Fibroblast of skin of left biceps (primary cell): ENCODE measurements at places on chromosomes 6 and 20.

- no peak for DNase-seq
Observed at GRCh38 chr20:48901326-48901725, 20.2 kb upstream of the ARFGEF2 start.

DNA sequence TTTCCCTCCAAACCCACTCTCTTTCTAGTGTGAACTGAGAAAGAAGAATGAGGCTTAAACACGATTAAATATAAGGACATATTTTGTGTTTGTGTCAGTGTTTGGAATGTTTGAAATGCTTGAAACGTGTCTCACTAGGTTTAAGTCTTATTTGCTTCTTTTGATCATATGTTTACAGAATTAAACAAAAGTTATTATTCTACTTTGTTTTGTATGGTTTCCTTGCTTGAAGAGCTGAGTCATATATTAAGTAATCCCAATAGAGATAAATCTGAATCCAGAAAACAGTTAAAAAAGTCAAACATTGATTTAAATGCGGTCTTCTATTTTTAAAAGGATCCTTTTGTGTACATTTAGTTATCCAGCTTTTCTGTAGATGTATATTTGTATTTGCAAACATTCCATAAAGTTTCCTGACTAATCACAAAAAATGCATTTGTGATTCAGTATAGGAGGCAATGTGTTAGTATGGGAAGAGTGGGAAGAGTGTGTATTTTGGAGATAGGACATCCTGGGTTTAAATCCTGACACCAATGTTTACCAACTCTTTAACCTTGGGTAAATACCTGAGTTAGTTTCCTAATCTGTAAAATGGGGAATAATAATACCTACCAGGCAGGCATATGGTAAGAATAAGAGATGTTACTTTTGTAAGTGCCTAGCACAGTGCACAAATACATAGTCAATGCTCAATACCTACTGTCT is 72.9 kb downstream of the TSBP1 start:
- DNase-seq, result no peak

- DNase-seq, result no peak
Observed at GRCh38 chr20:53716395-53716794, 122.8 kb upstream of the ZNF217 start.

DNA sequence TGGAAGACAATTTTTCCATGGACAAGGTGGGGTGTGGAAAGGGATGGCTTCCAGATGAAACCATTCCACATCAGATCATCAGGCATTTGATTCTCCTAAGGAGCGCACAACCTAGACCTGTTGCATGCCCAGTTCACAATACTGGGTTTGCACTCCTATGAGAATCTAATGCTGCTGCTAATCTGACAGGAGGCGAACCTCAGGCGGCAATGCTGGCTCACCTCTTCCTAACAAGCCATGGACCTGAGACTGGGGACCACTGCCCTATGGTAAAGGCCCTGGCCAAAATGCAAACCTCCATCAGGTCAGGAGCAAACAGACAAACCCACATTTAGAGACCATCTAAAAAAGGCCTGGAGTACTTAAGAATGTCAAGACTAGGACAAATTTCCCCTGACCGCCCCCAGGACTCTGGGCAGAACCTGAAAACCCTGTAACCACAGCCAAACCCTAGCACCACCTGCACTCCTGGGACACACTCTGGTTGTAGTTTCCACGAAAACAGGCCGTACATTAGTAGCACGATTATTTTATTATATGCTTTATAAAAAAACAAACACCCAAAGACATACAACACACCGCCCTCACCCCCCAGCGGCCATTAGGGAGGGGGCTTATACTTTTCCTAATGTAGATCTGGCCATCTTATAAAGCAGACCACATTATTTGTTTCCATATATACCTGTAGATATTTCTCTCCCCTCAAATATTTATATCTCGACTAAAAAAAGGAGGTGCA is 27.3 kb downstream of the SNX5 start:
- no peak for DNase-seq

DNA sequence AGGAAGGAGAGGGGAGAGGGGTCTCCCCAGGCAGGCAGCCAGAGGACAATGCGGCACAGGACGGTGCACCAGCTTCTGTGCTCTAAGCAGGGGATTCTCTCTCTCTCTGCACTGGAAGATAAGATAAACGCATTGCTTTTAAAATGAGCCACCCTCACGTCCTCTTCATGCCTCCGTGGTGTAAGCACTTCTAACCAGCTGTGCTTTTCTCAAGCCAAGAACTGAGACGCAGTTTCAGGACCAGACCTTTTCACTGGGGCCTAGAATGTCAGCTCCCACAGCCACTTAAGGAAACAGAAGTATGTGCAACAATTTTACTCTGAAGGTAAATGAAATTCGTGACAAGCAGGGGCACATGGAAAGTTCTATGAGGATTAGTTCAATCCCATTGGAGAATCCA is 82.4 kb downstream of the PSMB1 start:
- no peak for DNase-seq

GRCh38 chr6:44041461-44042260 is 85.6 kb downstream of the MRPL14 start:
- DNase-seq, result peak; percentile 98

DNA sequence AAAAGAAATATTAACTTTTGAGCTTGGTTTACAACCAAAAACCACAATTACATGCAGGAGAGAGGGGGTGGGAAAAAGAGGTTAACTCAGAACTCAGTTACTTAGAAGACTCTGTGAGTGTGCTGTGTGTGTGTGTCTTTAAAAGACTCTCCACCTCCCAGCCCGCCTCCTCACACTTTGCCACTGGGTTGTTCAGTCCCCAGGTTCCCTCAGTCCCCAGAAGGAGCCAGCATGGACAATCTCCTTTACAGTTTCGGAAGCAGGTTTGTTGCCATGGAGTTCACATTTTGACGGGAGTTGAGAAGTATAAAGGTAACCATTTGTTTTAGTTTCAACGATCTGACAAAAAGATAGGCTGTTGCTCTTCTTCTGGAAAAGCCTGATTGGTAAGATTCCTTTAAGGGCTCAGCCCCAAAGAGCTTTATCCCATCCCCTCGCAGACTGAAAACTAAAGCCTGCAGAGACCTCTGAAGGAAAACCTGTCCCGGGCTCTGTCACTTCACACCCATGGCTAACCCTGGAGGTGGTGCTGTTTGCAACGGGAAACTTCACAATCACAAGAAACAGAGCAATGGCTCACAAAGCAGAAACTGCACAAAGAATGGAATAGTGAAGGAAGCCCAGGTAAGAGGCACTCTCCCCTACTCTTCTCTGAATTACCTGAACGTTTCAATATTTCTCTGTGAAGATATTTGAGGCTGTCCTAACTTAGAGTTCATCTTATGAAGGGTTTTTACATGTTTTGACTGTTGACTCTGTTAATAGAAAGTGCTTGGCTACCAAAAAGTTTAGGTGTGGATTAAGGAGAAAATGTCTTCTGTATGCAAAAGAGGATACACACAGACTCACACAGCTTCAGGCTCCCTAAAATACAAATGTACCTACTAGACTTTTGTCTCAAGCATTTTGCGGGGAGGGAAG is at the start of gene SPTLC3:
TSS of gene SPTLC3 (plus strand) at position 212 of the 921 bp plus-strand sequence. CDS start at position 508, 296 bp downstream.
- DNase-seq, result no peak

- DNase-seq, result no peak
Observed at GRCh38 chr6:109336221-109336961, 45.9 kb downstream of the CD164 start.

DNA sequence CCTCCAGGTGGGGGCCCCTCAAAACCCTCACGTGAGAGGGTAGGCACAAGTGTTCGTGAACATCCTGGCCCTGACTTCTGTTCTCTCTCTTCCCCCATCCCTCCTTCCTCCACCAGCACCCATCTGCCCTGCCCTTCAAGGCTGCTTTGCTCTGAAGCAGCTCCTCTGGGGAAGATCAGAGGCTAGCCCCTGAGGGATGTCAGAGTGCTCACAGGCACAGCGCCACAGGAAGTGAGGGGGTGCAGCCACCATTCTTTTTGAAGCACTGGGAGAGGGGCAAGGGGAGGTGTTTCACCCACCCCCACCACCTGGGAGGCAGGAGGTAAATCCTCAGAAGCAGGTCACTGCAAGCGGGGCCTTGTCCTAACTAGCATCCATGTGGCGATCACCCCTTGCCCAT is 11.4 kb downstream of the MOCS1 start:
- DNase-seq, result no peak

GRCh38 chr20:45646875-45647274 is 15.8 kb upstream of the WFDC9 start:
- DNase-seq, result no peak

DNA sequence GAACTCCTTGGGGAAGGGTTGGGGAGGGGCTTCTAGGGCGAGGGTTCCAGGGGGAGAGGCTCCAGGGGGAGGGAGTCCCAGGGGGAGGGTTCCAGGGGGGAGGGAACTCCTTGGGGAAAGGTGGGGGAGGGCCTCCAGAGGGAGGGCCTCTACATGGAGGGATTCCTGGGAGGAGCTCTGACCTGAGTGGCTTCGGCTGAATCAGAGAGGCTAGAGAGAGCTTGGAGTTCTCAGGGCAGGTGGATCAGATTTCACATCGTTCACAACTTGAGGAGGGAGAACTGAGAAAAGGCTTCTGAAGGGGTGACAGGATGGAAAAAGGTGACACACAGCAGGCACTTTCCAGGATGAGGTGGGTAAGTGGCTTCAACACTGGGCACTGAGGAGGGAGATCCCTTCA is 49.1 kb downstream of the DAAM2 start:
- DNase-seq, result no peak

GRCh38 chr6:39851331-39851730 is 59.2 kb downstream of the DAAM2 start:
- no peak for DNase-seq

- DNase-seq, result no peak
Observed at GRCh38 chr20:50332491-50332980, 141.9 kb downstream of the CEBPB start.

- DNase-seq, result no peak
Observed at GRCh38 chr6:3997177-3997770, 81.7 kb downstream of the FAM217A start.

DNA sequence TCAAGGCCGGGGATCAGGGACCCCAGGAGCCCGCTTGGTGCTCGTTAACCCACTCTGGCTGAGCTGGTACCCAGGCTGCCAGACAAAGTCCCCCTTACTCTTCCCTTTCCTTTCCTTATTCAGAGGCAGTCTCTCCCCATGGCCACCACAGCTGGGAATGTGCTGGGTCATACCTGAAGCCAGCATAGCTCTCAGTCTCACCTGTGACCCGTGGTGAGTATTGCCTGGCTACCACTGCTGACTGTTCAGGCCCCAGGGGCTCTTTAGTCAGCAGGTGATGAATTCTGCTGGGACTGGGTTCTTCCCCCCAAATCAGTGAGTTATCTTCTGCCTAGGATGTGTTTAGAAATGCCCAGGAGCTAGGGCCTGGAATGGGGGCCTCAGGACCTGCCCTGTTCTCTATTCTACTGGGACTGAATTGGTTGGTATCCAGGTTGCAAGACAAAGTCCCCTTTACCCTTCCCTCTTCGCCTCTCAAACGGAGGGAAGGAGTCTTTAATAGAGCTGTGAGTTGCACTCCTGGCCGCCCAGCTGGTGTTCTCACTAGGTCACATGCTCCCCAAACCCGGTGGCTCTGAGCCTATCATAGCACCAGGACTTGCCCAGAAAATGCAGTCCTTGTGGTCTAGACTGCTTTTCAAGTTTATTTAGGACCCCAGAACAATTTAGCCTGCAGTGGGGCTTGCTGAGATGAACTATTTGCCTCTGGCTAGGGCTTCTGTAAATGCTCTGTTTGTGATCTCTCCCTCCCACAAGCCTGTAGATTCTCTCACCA is 64.6 kb downstream of the MYO6 start:
- no peak for DNase-seq

DNA sequence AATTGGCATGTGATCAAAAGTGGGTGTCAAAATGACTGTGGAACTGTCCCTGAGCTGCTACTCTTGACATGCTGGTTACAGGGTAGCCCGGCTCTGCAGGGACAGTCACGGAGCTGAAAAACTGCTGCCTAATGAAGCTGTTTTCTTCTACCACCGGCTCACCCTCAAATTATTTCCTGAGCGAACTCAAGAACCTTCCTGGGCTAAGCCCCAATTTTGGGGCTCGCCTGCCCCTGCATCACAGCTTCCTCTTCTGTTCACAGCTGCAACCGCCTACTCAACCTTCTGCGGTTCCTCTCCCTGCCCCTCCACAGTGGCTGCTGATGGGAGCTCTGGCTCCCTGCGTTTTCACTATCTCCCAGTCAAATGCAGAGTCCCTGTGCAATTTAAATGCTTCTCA is 110.8 kb upstream of the MLN start:
- DNase-seq, result no peak

- DNase-seq, result no peak
Observed at GRCh38 chr6:80142586-80142985, 36.1 kb downstream of the BCKDHB start.

- DNase-seq, result no peak
Observed at GRCh38 chr6:113425977-113426660, 431.0 kb upstream of the MARCKS start.

DNA sequence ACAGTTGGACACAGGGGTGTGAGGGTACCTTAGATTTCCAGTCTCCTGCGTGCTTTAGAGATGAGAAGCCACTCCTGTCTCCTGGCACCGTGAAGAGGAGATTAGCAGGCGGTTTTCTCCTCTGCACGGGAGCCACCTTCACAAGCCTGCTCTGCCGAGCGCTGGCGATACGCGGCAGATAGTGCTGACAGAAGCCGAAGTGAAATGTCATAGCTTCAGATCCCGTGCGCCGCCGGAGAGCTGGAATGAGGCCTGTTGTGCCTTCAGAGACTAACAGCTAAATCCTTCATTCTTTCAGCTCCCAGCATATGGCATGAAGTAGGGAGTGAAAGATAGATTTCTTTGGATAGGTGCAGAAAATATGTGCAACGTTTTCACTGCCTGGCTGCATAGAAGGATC is 371.0 kb downstream of the TAF4 start:
- DNase-seq, result no peak

DNA sequence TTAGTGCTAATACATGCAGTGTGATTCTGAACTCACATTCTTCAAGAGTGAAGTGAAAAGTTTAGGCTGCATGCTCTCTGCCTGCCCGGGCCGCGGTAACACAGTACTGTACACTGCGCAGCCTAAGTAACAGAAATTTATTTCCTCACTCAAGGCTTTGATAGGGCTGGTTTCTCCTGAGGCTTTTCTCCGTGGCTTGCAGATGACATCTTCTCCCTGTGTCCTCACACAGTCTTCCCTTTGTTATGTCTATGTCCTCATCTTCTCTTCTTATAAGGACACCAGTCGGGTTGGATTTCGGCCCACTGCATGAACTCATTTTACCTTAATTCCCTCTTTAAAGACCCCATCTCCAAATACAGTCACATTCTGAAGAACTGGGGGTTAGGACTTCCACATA is 51.1 kb upstream of the TMEM170B start:
- DNase-seq, result no peak

- DNase-seq, result peak; percentile 60
Observed at GRCh38 chr6:166977621-166978525, 21.3 kb upstream of the CEP43 start.

DNA sequence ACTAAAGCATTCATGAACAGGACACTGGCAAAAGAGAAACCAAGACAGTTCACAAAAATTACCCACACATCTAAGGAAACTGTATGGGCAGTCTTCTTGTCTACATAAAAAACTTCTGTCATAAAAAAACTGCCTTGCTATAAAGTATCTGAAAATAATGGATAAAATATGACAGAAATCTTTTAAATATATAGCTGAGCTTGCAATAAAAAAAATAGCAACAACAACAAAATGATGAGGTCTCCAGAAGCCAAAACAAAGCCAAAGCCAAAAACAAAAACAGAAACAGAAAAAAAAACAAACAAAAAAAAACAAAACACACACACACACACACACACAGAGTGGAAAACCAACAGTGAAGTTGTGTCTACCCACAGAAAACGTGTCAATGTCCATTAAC is 14.8 kb downstream of the LY86 start:
- DNase-seq, result no peak

- DNase-seq, result no peak
Observed at GRCh38 chr20:4322499-4322898, 307.1 kb upstream of the RNF24 start.
